PC-9 (cell line): ENCODE measurements at places on chromosomes 11 and 22.

DNA sequence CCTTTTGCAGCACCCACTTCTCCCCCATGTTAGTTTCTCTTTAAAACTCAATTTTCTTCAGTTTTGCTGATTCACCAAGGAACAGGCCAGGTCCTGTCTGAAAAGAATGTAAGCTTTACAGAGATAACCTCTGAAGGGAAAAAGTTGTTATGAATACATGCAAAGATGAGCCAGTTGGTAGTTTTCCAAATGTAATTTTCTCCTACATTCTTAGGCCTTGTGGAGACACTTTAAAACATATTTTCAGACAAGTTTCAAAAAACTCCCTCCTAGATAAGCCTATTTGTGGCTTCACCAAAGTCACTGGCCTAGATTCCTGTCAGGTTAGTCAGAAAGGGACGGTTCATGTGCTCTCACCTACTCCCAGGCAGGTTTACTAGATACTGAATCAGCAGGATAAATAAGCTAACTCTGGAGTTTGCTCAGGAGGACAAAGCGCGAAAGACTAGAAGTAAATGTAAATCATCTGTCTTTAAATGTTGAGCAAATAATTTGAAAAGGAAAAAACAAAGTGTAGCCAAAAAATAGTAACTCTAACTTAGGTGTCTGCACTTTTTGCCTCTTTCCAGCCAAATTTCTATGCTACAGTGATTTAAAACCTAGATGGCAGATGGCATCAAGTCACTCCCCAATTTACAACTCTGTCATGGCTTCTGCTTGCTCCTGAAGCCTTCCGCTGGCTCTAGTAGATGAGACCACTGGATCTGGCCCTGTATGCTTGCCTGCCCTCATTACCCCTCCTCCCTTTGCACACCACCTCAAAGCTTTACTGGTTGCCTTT, 4.9 kb upstream of the ATP6V1E1 start:
- no peaks in the 10 kb centered on the region for H3K27me3 ChIP-seq
- H3K36me3 ChIP-seq: no peaks in the 10 kb centered on the region
- peak; percentile 56 for DNase-seq
- H3K27ac ChIP-seq: peak overlapping the region; percentile 98
- H3K4me3 ChIP-seq: peak overlapping the region; percentile 44; the same call in 1 of the 2 replicates

- H3K36me3 ChIP-seq: no peaks in the 10 kb centered on the region
- 0 out of 2 replicates have a peak overlapping the region, but pooled peaks have one; percentile 33 for H3K27ac ChIP-seq
- H3K4me1 ChIP-seq: peaks cover 33% of the 10 kb centered on the region
- H3K4me3 ChIP-seq: peak overlapping the region; percentile 74
- no peak for DNase-seq
These were observed 330 bp downstream of the ACP2 start for GRCh38 chr11:47248304-47248663.

GRCh38 chr11:115506954-115507675, 2.9 kb upstream of the CADM1 start:
- no peak overlapping the region for H3K27ac ChIP-seq
- H3K4me3 ChIP-seq: no peak overlapping the region
- H3K36me3 ChIP-seq: no peaks in the 10 kb centered on the region
- no peaks in the 10 kb centered on the region for H3K4me1 ChIP-seq

GRCh38 chr22:24335496-24335895, 64.9 kb downstream of the SPECC1L start:
- no peak overlapping the region for H3K4me3 ChIP-seq
- DNase-seq: no peak
- no peaks in the 10 kb centered on the region for H3K27me3 ChIP-seq
- peaks cover 32% of the 10 kb centered on the region for H3K4me1 ChIP-seq

GRCh38 chr11:71433648-71434450, 14.3 kb downstream of the DHCR7 start:
- peak; percentile 45 for DNase-seq
- H3K4me1 ChIP-seq: peaks cover 18% of the 10 kb centered on the region
- H3K4me3 ChIP-seq: no peak overlapping the region
- H3K27me3 ChIP-seq: no peaks in the 10 kb centered on the region
- peaks cover 9% of the 10 kb centered on the region; the same call in 1 of the 2 replicates for H3K36me3 ChIP-seq

DNA sequence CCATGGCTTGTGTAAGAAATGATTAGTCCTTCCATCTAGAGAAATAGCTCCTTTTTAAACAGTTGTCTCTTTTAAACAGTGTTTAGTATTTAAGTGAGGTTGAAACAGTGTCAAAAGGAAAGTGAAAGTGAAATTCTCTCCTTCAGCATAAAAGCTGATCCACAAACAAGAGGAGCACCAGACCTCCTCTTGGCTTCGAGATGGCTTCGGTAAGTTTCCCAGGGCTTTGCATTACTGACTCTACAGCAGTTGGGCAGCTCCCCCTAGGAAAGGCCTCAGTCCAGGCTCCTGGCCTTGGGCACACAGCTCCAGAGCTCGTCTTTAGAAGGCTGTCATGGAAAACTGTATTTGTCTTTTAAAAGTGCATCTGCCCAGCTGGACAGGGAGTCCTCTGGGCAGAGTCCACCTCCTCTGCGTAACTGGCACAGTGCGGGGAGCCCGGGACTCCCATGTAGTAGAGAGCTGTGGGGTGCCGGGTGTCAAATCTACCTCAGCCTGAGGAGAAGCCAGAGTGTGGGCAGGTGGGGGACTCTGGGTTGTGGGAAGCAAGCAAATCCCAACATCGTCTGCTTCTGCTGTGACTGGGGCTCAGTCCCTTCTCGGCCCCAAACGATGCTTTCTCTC, at the start of gene PLAAT4:
TSS of gene PLAAT4 (plus strand) at position 140 of the 624 bp plus-strand sequence. CDS start at position 201, 61 bp downstream.
- DNase-seq: no peak
- no peak within 1 kb of the TSS for H3K27ac ChIP-seq
- H3K36me3 ChIP-seq: no peaks in the 10 kb centered on the region
- H3K27me3 ChIP-seq: no peaks in the 10 kb centered on the region

DNA sequence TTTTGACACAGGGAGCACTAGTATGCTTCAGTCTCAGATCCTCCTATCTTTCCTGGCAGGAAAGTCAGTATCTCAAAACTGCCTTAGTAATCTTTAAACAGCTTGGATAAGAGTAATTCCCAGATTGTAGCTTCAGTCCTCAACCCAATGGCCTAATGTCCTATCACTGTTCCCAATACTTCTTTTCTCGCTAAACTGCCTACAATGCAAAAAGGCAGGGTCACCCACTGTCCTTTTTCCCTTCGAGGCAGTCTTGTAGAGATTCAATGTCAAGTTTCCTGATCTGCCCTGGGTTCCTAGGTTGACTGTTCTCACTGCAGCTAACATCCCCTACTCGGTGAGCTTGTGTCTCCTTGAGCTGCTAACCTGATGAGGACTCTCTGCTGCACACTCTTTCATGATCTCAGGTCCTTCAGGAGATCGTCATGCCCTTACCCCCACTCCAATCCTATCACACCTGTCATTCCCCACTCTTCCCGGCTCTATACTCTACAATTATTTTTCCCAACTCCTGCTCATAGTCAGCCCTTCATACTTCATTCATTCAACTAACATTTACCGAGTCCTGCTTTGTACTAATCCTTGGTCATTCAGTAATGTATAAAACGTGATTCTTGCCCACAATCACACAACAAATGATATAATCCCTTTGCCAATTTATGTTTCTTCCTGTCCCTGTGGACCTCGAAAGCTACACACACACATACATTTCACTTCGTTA, 904 bp downstream of the C2CD3 start:
- H3K4me3 ChIP-seq: peak overlapping the region; percentile 84
- H3K27me3 ChIP-seq: no peaks in the 10 kb centered on the region
- H3K27ac ChIP-seq: peak overlapping the region; percentile 45; the same call in 1 of the 2 replicates
- no peak for DNase-seq

GRCh38 chr11:44955015-44955738, 4.5 kb upstream of the TP53I11 start:
- peak; percentile 79 for DNase-seq
- H3K27me3 ChIP-seq: no peaks in the 10 kb centered on the region
- no peak overlapping the region for H3K4me3 ChIP-seq
- peaks cover 9% of the 10 kb centered on the region for H3K4me1 ChIP-seq

- no peak overlapping the region for H3K4me3 ChIP-seq
- no peaks in the 10 kb centered on the region for H3K4me1 ChIP-seq
- H3K27ac ChIP-seq: no peak overlapping the region
- DNase-seq: no peak
- H3K27me3 ChIP-seq: peaks cover 66% of the 10 kb centered on the region
These were observed 15.6 kb downstream of the KCNC1 start for GRCh38 chr11:17750013-17750800.

DNA sequence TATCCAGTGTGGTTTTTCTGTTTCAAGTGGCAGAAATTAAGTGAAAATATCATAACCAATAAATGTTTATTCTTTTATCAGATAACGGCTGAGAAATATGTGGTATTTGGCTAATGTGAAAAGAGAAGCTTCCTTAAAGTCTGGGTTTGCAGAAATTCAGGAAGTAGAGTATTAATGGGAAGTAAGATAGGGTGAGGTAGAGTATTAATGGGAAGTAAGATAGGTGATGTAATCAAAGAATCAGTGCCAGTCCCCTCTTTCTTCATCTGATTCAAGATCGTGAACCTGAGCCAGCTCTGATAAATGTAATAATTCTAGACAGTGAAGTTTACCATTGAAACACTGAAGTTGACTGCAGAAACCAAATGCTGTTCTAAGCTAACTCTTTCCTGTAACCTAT, 30.9 kb downstream of the TRPC6 start:
- no peak overlapping the region for H3K4me3 ChIP-seq
- H3K36me3 ChIP-seq: no peaks in the 10 kb centered on the region
- DNase-seq: no peak
- H3K4me1 ChIP-seq: no peaks in the 10 kb centered on the region
- no peak overlapping the region for H3K27ac ChIP-seq

- H3K4me3 ChIP-seq: no peak overlapping the region
- no peaks in the 10 kb centered on the region for H3K27me3 ChIP-seq
- H3K36me3 ChIP-seq: no peaks in the 10 kb centered on the region; the same call in 1 of the 2 replicates
- peaks cover 67% of the 10 kb centered on the region for H3K4me1 ChIP-seq
- H3K27ac ChIP-seq: peak overlapping the region; percentile 31; the same call in 1 of the 2 replicates
These were observed 6.1 kb downstream of the P2RY2 start for GRCh38 chr11:73223998-73224730.

- H3K36me3 ChIP-seq: no peaks in the 10 kb centered on the region
- no peaks in the 10 kb centered on the region for H3K4me1 ChIP-seq
- no peak overlapping the region for H3K27ac ChIP-seq
These were observed 50.7 kb downstream of the ZNRF3 start for GRCh38 chr22:28934026-28934425.
